Thymus (tissue), 14 donors: ENCODE measurements at places on chromosomes 5 and 9.

GRCh38 chr5:169696621-169697510 lies 59.8 kb downstream of the DOCK2 start:
- no peaks in the 10 kb centered on the region for H3K27me3 ChIP-seq
- no peak overlapping the region for H3K4me3 ChIP-seq
- no peaks in the 10 kb centered on the region for H3K4me1 ChIP-seq
- no peak for DNase-seq
- no peak overlapping the region for H3K27ac ChIP-seq

DNA sequence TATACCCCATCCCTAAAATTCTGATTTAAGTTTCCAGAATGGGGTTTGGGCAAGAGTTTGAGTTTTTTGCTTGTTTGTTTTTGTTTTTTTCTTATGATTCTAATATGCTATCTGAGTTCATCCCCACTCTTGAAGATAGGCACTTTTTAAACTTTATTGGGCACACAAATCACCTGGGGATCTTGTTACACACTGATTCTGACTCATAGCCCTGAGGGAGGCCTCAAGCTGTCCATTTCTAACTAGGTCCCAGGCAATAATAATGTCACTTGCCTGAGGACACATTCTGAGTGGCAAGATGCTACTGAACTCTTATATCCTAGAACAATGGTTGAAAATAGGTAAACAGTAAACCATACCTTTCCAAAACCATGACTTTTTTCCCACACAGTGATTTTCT lies 22.8 kb upstream of the ABLIM3 start:
- H3K4me1 ChIP-seq, result no peaks in the 10 kb centered on the region
- DNase-seq, result no peak
- H3K36me3 ChIP-seq, result no peaks in the 10 kb centered on the region
- no peak overlapping the region for H3K27ac ChIP-seq
- no peaks in the 10 kb centered on the region for H3K27me3 ChIP-seq

- no peak for DNase-seq
- no peak overlapping the region for H3K27ac ChIP-seq
- H3K36me3 ChIP-seq, result no peaks in the 10 kb centered on the region
- no peak overlapping the region for H3K4me3 ChIP-seq
These were observed 78.5 kb upstream of the PIP5K1B start for GRCh38 chr9:68626526-68626925.

DNA sequence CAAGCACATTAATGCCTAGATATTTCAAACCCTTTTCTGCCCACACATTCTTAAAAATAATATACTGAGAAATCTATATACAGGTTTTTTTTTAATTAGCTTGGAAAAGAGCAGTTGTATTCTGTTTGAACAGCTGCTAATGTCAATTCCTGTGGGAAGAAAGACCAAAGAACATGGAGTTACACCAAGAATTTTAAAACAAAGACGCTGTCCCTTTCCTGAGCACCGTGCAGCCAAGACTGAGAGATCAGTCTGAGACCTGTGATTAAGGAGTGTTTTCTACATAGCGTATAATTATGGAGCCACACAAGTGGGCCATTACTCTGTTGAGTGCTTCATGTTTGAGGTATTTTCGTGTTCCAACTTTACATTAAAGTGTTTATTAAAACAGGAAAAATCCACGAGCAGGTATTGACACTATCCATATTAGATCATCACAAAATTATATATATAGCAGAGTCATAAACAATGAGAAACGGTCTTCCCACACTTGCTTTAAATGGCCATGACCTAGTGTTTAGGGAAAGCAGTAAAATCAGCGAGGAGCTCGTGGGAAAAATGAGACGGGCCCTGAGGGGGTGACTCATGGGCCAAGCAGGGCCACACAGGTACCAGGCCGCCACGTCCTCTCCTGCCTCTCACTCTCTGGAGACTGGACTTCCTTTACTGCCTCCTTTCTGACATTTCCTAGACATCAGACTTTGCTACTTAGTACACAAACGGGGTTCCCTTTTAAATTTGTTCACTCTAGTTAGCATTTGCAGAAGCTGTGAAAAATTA lies 153.1 kb upstream of the OTULINL start:
- peaks cover 2% of the 10 kb centered on the region for H3K4me1 ChIP-seq
- H3K4me3 ChIP-seq, result no peak overlapping the region
- DNase-seq, result no peak
- no peaks in the 10 kb centered on the region for H3K27me3 ChIP-seq

DNA sequence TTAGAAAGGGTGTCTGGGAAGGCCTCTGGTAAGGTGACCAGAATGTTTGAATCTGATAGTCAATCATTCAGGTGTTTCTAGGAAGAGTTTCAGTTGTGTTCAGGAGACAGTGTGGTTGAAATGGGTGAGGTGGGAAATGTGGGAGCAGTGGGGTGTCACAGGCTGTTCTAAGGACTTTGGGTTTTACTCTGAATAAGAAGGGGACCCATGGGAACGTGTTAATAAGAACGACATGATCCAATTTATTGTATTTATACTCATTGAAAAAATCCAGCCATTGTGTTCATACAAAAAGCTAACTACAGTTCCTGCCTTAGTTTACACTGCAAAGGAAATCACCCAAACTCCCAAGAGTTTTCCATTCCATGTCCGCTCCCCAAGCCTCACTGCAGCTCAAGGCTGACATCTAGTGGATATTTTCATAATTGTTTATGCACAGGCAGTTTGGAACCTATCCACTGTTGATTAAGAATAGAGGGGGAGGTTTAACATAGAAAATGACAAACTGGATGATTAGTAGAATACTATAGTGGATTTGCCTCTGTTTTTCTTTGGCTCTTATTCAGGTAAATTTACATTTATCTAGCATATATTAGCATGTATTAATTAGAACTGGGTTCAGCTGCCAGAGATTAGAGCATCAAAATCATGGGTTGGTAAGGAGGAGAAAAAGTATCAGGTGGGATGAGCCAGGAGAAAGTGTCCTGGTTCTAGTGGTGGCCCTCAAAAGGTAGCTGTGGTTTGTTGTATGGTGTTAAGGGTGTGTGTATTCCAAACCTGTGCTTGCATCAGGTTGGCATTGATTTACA lies 17.7 kb downstream of the CAVIN4 start:
- no peak overlapping the region for H3K4me3 ChIP-seq
- H3K4me1 ChIP-seq, result peaks cover 8% of the 10 kb centered on the region
- H3K27me3 ChIP-seq, result peaks cover 14% of the 10 kb centered on the region
- no peak overlapping the region for H3K27ac ChIP-seq
- no peaks in the 10 kb centered on the region for H3K36me3 ChIP-seq
